Brain microvascular endothelial cell (primary cell): ENCODE measurements at places on chromosomes 7 and 10.

- no peak for DNase-seq
Measured at GRCh38 chr7:65804887-65805286, 68.0 kb upstream of the VKORC1L1 start.

- no peak for DNase-seq
Measured at GRCh38 chr10:50674469-50675254, 50.9 kb upstream of the SGMS1 start.

DNA sequence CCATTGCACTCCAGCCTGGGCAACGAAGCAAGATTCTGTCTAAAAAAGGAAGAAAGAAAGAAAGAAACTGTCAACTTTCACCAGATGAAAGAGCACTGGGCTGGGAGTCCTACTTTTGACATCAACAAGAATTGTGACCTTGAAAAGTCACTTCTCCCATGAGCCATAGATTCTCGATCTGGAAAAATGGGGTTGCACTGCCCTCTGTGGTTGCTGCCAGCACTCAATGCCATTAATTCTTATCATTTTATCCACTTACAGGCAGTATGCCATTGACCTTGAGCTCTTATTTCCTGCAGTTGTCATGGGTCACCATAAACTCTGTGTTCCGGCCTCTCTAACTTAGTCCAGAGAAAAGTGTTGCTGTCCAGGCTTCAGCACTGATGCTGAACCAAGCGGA, 137.2 kb downstream of the NOC3L start:
- DNase-seq: no peak

DNA sequence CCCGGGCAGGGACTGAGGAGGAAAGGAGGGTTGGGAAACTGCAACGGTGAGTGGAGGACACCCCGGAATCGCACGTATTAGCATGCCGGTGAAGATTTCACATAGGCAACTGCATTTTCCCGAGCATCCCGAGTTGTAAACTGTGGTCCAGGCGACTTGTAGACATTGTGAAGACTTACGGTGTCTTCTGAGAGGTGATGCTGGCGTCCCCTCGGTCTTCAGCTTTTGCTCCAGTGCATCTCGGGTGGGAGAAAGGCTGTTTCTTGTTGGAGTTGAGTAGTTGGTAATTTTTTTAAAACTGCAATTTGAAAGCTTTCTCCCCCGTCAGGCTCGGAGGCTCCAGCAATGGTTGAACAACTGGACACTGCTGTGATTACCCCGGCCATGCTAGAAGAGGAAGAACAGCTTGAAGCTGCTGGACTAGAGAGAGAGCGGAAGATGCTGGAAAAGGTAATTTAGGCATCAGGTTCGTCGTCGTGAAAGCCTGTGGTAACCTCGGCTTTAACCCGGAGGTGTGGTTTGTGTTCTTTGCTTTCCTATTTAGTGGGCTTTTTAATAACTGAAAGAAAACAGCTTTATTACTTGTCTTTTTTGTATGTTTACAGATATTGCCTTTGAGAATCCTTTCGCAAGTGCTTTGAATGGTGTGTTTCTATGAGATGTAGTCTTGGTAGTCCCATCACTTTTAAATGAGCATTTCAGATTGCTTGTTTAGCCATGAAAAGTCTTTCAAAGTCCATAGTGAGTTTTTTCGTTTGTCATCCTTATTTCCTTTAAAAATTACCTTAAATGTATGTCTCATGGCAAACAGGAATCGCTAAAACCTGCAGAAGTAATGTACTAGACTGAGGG, 687 bp downstream of the HELLS start:
- DNase-seq: peak; percentile 5

GRCh38 chr10:32773105-32773504, 184.9 kb downstream of the ITGB1 start:
- DNase-seq: no peak

GRCh38 chr7:50416527-50417182, 33.5 kb downstream of the FIGNL1 start:
- no peak for DNase-seq

DNA sequence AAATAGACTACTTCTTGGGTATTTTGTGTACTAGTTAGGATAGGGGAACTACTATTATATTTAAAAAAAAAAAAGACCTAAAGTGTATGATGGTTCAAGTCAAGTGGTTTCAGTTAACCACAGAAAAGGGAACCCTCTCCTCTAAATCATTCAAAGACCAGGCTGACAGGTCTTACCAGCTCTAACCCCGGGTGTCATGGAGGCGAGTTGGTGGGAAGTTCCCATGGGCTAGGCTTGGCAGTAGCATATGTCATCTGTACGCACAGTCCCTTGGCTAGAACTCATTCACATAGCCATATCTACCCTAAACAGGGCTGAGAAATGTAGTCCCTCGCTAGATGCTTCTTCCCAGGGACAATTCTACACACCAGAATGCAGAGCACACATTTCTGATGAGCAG, 37.7 kb upstream of the KCNMA1 start:
- no peak for DNase-seq

DNA sequence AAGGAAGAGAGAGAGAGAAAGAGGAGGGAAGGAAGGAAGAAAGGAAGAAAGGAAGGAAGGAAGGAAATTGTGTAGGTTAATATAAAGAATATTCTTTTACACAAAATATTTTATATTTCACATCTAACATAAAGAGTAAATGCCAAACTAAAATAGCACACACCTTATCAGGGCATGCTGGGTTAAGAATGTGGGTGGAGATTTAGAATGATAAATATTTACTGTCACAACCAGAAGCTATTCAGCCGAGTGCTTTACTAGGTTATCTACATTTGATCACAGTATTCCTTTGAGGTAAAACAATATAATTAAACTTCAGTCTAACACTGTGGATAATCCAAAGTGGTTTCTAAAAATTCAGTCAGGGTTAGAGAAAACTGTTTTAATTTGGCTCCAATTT, 103.3 kb downstream of the SEMA3A start:
- DNase-seq: no peak

DNA sequence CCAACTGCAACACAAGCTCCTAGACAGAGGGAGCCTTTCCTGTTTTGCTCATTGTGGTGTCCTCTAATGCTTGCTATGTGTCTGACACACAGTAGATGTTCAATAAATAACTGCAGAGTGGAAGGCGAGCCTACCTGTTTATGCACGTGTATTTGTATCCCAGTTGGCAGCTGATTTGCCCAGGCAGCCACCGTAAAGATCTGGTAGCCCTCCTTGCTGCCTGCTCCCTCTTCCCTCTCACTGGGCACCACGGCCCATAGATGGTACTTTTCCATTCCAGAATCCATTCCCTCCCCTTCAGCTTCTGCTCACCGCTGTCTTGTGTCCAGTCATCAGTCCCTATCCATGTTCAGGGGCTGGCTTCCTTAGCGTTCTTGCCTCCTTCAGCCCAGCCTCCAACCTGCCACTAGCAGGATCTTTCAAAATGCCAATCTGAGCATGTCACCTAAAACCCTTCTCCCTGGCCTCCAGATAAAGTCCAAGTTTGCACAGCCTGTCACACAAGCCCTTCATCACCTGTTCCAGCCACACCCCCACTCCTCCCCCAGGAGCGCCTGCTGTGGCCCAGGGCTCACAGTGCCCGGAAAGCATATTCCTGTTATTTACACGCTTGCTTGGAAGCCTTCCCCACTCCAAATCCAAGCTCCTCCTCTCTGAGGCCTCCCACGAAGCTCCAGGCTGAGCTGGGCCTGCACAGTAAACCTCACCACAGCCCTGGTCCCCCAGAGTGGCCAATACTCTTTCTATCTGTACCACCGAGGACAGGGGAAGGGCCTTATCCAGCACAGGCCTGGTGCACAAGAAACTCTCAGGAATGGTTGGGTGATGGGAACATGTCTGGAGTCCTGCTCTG, 21.0 kb downstream of the ZCCHC24 start:
- DNase-seq: no peak

DNA sequence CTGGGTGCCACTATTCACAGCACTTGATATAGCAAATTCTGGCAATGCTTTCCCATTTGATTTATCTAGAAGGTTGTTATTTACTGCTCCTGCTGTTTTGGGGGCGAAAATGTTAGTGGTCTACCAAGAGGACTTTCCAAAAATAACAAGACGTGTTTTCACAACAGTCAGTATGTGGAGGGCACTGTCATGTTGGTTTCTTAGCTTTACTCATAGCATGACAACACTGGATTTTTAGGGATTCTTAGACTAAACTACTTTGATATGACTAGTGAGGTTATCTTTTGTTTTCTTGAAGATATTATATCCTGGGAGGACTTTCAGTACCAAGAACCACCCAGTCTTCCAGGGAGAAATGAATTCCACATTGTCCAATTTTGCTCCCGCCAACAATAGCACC, 49.4 kb downstream of the NUDCD3 start:
- DNase-seq: no peak

DNA sequence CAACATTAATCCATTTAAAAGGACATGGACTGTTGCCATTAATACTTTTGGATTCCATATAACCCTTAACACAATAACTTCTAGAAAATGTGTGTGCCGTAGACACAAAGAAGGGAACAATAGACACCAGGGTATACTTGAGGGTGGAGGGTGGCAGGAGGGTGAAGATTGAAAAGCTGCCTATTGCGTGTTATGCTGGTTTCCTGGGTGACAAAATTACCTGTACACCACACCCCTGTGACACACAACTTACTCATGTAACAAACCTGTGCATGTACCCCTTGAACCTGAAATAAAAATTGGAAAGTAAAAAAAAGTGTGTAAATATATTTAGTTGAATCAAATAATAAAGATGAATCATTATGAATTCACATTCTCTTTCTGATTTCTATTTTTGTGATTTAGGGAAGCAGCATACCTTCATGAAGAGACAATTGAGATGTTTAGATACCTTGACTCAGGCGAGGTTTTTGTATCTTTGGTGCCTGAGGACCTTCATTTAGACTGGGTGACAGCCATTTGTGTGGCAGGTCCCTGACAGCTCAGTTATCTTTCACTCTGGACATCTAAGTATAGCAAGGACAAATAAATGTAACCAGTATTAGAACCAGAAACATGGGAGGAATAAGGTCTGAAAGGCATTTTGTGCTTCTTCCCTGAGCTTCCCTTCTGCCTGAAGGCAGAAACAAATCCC, 28.7 kb downstream of the GIMAP8 start:
- no peak for DNase-seq

- DNase-seq: no peak
Measured at GRCh38 chr7:44059219-44060090, 5.9 kb downstream of the PGAM2 start.

GRCh38 chr10:124546055-124546369, 84.4 kb downstream of the LHPP start:
- no peak for DNase-seq
